ENCODE measurements at places on chromosomes 16 and 17. TPM values are rescaled to one million over a fixed set of nuclear protein-coding genes. Genes with fewer than 3 reads are reported as not detected.

The PITPNM3 gene
- 0.40 TPM for total RNA-seq

The SOX15 gene
- 0.29 TPM for total RNA-seq

The MT4 gene
- not detected for total RNA-seq

GRCh38 chr16:50778284-50779163 lies 36.6 kb downstream of the CYLD start:
- H3K4me1 ChIP-seq: peaks cover 14% of the 10 kb centered on the region
- H3K4me3 ChIP-seq: no peak overlapping the region
- no peaks in the 10 kb centered on the region for H3K27me3 ChIP-seq
- H3K36me3 ChIP-seq: peaks cover 50% of the 10 kb centered on the region
- no peak for DNase-seq

- no peaks in the 10 kb centered on the region for H3K4me1 ChIP-seq
- H3K27me3 ChIP-seq: no peaks in the 10 kb centered on the region
Measured at GRCh38 chr17:61291451-61292285, 108.0 kb upstream of the TBX2 start.

DNA sequence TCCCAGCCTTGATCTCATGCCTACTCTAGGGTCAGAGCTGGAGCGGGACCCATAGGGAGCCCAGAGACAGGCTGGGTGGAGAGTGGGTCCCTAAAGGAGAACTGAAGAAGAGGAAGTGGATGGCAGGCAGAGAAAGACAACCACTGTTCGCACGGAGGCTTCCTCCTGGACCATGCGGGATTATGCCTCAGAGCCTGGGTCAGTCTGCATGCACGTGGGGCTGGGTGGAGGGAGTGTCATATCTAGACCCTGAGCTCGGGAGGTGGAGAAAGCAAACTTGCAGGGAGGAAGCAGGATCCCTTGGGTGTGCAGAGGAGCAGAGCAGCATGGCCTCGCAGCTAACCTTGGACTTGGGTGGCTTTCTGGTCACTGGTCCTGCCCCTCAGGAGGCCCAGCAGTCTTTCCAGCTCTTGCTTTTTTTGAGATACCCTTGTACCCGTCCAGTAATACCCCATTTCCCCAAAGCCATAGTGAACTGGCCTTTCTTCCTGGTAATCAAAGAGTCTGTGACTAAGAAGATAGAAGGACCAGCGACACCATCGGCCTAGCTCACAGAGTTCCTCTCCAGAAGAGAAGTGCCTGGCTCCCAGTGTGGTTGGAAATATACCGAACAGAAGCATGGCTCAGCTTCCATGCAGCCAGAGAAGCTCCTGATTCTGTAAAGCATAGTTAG lies 344.2 kb downstream of the CPPED1 start:
- no peak for DNase-seq
- H3K27me3 ChIP-seq: no peaks in the 10 kb centered on the region
- H3K4me3 ChIP-seq: no peak overlapping the region
- no peaks in the 10 kb centered on the region for H3K36me3 ChIP-seq

GRCh38 chr17:251531-251930 lies 70.1 kb upstream of the DOC2B start:
- no peak overlapping the region for H3K27ac ChIP-seq
- H3K27me3 ChIP-seq: no peaks in the 10 kb centered on the region
- H3K4me1 ChIP-seq: no peaks in the 10 kb centered on the region
- no peaks in the 10 kb centered on the region for H3K36me3 ChIP-seq
- H3K4me3 ChIP-seq: no peak overlapping the region

DNA sequence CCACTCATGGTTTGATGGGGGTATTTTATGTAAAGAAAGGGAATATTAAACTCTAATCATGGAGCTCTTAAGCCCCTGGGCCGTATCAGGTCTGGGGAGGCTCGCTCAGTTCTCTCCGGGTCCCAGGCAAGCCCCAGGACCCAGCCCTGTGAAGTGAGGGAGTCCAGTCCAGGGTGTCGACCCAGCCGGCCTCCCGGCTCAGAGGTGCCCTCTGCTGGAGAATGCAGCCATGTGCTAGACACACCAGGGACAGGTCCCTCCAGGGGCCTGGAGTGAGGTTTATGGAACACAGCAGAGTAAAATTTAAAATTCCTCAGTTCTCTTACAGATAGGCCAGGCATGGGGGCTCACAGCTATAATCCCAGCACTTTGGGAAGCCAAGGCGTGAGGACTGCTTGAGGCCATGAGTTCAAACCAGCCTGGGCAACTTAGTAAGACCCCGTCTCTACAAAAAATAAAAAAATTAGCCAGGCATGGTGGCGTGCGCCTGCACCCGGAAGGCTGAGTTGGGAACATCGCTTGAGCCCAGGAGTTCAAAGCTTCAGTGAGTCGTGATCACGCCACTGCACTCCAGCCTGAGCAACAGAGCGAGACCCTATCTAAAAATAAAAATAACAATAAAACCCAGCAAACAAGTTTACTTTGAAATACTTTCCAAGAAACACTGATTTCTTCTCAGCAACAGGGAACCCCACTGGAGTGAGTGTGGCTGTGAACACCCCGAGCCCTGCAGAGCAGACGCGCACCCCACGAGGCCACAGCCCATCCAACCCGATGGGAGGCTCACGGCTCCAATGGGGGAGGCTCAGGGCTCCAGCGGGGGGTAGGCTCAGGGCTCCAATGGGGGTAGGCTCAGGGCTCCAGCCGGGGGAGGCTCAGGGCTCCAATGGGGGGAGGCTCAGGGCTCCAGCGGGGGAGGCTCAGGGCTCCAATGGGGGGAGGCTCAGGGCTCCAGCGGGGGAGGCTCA lies 72.2 kb downstream of the ZNF778 start:
- peaks cover 44% of the 10 kb centered on the region for H3K36me3 ChIP-seq
- H3K27me3 ChIP-seq: no peaks in the 10 kb centered on the region
- no peaks in the 10 kb centered on the region for H3K4me1 ChIP-seq
- DNase-seq: peak; percentile 43
- H3K4me3 ChIP-seq: no peak overlapping the region
- no peak overlapping the region for H3K27ac ChIP-seq

GRCh38 chr17:29115961-29116803 lies 64.0 kb downstream of the MYO18A start:
- no peak for DNase-seq
- no peak overlapping the region for H3K4me3 ChIP-seq
- no peak overlapping the region for H3K27ac ChIP-seq

GRCh38 chr17:43701318-43701743 lies 39.6 kb upstream of the MEOX1 start:
- peaks cover 10% of the 10 kb centered on the region for H3K4me1 ChIP-seq
- peak; percentile 9 for DNase-seq
- H3K27me3 ChIP-seq: no peaks in the 10 kb centered on the region
- H3K4me3 ChIP-seq: no peak overlapping the region
- no peak overlapping the region for H3K27ac ChIP-seq

GRCh38 chr17:1009229-1010085 lies 12.5 kb downstream of the TIMM22 start:
- DNase-seq: no peak
- H3K36me3 ChIP-seq: peaks cover 3% of the 10 kb centered on the region
- no peaks in the 10 kb centered on the region for H3K27me3 ChIP-seq

GRCh38 chr16:24906199-24906808 lies 60.5 kb downstream of the SLC5A11 start:
- H3K4me3 ChIP-seq: no peak overlapping the region
- no peaks in the 10 kb centered on the region for H3K27me3 ChIP-seq
- DNase-seq: no peak
- no peaks in the 10 kb centered on the region for H3K4me1 ChIP-seq
- no peaks in the 10 kb centered on the region for H3K36me3 ChIP-seq

DNA sequence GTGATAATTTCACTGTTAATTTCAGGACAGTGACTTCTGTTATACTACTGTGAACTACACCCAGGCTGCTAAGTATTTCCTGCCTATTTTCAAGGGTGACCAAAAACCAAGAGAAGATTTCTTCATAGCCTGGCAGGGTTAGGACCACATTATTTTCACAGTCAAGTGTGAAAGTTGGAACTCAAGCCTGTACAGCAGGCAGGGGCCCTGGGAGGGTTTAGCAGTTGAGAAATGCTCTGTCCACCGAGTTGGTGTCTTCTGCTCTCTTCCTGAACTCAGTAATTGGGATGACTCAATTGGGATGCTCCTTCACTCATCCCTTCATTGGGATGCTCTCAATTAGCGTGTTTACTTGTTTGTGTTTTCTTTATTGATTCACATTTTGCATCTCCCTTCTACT lies 347.3 kb upstream of the CDH11 start:
- H3K27ac ChIP-seq: no peak overlapping the region
- no peaks in the 10 kb centered on the region for H3K27me3 ChIP-seq
- DNase-seq: no peak
- no peak overlapping the region for H3K4me3 ChIP-seq

GRCh38 chr16:2331199-2331930 lies 9.2 kb downstream of the ABCA3 start:
- H3K27me3 ChIP-seq: no peaks in the 10 kb centered on the region
- no peak for DNase-seq
- H3K27ac ChIP-seq: no peak overlapping the region
